SW480 (cell line): ENCODE measurements at places on chromosomes 7 and 10.

GRCh38 chr10:60604342-60604741 is 173.9 kb upstream of the CDK1 start:
- DNase-seq = no peak

- DNase-seq = no peak
These were observed 1.8 kb downstream of the PRF1 start for GRCh38 chr10:70600512-70601395.

DNA sequence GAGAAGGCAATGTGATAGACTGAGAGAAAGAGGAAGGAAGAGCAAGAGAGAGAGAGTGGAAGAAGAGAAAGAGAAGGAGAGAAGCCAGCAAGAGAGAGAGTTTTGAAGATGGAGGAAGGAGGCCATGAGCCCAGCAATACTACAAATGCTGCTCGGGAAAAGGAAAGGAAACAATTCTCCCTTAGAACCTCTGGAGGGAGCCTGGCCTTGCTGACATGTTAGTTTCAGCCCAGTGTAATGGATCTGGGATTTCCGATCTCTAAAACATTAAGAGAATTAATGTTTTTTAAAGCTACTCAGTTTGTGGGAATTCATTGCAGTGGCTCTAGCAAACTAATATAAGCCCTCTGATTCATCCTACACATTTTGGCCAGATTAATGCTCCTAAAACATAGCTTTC is 206.8 kb upstream of the MTPN start:
- no peak for DNase-seq

DNA sequence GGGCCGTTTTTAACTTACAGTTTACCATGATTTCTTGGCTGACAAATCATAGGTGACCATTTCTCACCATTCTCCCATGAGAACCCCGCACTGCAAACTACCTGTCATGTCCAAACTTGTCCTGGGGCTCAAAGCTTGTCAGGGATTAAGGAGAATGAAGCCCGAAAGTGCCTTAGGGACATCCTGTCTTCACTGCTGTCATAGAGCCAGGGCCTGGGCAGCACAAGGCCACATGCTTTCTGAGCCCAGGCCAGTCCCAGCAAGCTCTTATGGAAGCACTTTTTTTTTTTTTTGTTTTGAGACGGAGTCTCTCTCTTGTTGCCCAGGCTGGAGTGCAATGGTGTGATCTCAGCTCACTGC is 33.9 kb downstream of the CCM2 start:
- no peak for DNase-seq

DNA sequence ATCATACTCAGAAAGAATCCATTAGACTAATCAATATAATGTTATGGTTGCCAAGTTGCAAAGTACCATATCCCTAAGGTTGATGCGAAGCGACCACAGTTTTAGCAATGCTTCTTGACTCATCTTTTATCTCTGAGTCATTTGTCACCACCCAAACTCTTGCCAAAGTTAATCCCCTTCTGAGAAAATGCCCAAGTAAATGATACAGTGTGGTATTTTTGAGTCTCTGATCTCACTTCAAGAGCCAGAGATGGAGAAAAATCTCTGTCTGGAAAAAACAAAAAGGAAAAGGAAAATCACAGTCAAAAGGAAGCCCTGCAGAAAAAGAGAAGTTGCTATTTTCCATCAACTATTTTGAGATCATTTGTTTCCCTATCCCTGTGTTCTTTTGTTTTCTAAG is 26.7 kb upstream of the OTUD1 start:
- DNase-seq = no peak
